Umbilical cord (tissue), 2 donors: ENCODE measurements at places on chromosomes 1 and 21.
A peak's percentile ranks its signal among the peaks of the same experiment; 100 is the strongest.

DNA sequence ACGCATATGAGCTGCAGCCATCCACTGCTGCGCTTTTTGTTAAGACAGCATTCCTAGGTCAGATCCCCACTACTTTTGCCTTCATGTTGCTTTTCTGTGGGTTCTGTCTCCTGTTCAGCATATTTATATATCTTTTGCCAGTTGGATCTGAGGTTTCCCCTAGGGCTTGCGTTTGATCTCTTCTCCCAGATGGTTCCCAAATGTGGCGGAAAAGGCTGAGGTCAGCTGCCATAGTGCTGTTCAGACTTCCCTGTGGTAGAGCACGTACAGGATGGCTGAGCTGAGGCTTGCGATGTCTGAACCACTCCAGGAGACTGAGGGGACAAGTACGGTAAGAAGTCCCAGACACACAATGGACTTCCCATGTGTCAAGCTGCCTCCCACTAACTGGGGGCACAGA lies 39.8 kb downstream of the COL6A1 start:
- peak; percentile 45 for DNase-seq

GRCh38 chr21:31580866-31581276 lies 78.6 kb upstream of the SOD1 start:
- DNase-seq: peak; percentile 74

DNA sequence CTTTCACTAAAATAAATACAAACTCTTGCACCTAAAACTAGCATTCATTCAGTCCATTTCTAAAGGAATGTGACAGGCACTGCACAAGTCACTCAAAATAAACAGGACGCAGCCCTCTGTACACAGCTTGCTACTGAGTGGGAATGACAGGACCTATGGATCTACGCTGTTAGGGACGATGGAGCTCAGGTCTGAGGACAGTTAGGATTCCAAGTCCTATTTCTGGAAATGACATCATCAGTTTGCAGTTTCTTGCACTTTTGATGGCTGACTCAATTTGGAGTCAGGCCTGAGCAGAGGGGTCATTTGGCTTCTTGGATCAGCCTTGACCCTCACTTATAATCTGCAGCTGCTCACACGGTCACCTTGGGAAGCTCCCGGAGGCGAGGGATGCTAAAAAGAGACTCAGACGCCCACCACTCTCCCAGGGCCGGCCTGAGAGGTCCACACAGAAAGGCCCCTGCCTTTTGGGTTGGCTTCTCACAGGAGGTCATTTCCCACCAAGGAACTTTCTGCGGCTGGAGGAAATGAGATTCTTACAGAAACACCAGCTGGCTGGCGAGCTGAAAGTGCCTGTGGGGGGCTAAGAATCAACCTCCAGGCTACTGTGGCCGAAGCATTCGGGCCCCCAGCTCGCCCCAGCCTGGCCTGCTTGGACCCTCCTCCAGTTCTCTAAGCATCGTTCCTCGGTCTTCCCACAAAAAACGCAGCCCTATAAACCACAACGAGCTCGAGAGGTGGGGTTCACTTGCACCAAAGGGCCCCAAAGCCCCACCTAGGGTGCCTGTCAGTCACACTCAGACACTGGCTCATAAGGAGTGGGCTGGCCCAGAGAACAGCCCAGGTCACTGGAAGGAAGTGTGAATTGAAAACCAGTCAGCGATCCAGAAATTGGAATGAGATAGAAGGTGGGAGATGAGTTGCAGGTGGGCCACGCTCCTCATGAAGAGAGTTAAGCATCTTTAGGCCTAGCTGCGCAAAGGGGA lies 8.9 kb upstream of the PDE9A start:
- DNase-seq: peak; percentile 54

DNA sequence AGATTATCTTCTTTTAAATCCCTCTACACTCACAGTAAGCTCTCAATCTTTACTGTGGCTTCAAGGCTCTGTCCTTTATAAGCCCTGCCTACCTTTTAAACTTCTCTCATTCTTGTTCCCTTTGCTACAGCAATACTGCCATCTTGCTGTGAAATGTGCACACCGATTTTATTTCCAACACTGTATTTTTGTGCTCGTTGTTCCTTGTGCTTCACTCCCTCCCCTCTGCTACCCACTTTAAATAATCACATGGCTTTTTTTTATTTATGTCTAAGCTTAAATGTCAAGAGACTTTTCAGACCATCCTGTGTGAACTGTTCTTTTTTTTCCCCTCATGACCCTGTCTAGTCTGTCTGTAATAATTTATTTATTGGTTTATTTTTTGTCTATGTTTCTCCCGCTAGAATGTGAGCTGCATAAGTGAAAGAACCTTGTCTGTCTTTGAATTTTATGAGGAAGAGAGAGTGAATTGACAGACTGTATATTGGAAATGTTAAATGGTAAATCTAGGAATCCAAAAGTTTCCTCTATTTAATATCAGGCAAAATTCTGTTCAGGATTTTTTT lies 45.7 kb downstream of the ABCD3 start:
- peak; percentile 43 for DNase-seq

GRCh38 chr21:38733972-38734546 lies 71.7 kb upstream of the ETS2 start:
- DNase-seq: peak; percentile 90

GRCh38 chr1:2300004-2300771 lies 72.1 kb downstream of the SKI start:
- DNase-seq: no peak

DNA sequence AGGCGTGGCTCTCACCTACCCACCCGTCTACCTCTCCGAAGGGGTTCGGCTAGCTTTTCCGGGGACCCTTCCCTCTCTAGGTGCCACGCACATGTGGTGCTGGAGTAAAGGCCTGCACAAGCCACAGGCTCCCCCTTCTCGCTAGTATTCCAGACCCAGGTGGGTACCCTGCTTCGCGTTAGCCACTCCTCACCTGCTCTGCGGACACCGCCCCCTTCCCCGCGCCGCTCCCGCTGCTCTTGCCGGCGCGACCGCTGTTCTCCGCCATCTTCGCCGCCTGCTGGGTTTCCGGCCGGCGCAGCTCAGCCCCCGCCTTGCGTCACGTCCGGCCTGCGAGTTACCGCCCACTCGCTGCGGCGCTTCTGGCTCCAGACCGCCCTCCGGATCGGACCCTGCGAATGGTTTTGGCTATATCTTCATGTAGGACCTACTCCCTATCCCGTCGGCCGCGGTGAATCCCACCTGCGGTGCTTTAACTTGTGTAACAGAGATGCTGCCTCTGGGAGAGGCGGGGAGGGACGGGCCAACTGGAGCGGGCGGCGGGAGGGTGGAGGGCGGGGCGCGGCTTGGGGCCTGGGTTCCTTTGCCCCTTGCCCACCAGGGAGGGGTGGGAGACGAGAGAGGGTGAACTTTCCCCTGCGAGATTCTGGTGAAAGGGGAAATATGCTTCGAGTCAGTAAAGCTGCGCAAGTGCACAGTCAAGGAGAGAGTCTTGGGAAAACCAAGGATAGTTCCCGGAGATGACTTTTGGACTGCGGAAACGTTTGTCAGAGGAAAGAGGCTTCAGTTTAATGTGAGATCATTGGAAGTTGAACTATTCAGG lies at the start of the genes NIT1 and PFDN2:
TSS of gene NIT1 (plus strand) at position 347 of the 823 bp plus-strand sequence. CDS start at position 419, 72 bp downstream.
TSS of gene PFDN2 (minus strand) at position 279 of the 823 bp plus-strand sequence. CDS start at position 268, 11 bp downstream.
- peak; percentile 92 for DNase-seq

DNA sequence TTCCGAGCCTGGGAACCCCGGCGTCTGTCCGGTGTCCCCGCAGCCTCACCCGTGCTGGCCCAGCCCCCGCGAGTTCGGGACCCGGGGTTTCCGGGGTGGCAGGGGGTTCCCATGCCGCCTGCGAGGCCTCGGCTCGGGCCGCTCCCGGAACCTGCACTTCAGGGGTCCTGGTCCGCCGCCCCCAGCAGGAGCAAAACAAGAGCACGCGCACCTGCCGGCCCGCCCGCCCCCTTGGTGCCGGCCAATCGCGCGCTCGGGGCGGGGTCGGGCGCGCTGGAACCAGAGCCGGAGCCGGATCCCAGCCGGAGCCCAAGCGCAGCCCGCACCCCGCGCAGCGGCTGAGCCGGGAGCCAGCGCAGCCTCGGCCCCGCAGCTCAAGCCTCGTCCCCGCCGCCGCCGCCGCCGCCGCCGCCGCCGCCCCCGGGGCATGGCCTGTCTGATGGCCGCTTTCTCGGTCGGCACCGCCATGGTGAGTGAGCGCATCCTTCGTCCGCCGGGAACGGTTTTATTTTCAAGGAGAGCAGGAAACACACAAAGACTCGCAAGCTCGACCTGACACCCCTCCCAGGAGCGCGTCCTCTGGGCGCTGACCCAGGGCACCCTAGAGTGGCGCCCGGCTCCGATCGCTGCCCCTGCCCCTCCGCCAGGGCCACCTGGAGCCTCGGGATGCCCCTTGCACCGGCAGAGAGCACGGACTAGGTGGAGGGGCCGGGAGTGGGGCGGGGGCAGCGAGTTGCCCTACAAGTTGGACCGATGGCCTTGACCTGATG lies at the start of gene ABCG1:
TSS of gene ABCG1 (plus strand) at position 305 of the 770 bp plus-strand sequence. CDS start at position 428, 123 bp downstream.
- DNase-seq: no peak

DNA sequence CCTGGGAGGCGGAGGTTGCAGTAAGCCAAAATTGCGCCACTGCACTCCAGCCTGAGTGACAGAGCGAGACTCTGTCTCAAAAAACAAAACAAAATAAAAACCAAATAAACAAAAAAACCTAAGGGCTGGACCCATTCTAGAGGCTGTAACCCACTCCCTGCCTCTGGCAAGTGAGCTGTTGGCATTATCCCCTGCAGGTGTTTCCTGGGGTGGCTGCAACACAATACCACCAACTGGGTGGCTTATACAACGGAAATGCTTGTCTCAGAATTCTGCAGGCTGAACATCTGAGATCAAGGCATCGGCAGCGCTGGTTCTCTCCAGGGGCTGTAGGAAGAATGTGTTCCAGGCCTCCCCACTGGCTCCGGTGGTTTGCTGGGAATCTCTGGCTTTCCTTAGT lies 15.2 kb downstream of the LRRC38 start:
- no peak for DNase-seq

DNA sequence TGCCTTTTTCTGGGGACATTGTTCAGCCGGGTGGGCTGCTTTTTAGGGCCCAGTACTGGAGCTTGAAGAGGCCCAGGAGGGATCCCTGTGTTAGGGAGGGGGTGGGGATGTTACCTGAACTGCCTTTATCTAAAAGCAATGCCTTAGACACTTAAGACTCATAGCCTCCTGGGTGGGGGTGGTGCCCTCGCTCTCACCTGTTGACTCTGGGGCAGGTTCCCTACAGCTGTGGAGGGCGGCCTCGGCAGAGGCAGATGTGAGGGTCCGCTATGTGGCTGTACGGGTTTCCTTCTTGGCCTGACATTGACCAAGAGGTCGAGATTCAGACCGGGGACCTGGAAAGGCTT lies 716 bp downstream of the INAVA start:
- no peak for DNase-seq

DNA sequence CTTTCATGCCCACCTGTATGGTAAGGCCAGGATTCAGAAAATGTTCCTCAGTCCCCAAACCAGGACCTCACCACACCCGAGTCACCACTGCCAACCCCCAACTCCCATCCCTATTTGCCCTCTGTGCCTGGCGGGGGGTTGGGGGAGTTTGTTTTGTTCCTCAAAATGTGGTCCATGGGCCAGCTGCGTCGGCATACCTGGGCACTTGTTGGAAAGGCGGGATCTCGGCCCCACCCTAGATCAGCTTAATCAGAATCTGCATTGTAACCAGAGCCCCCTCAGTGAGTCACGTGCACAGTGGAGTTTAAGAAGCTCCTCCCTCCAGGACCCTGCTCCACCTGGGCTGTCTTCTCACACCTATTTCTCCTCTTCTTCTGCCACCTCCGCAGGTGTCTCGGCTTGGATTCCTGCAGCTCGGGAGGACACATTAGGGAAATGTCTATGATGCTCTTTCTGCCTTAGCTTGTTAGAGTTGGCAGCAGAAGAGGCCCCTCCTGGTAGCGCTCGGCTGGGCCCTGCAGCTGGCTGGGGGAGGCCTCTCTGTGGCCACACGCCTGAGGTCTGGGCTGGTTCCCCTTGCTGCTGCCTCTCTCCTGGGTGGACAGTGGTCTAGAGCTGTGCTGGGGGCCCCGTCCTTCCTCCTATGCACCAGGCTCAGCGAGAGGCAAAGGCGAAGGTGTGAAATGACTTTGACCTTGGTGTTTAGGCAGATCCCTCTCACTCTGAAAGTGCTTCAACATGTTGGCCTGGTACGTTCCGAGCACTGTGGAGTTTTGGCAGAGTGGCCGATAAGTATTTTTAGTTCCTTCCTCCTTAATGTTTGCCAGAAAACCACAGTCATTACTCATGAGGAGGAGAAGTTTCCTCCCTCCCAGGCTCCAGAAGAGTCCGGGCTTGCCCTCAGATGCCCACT lies 41.8 kb upstream of the CAMTA1 start:
- peak; percentile 70 for DNase-seq

- DNase-seq: no peak
These were observed 1.3 kb downstream of the CERS2 start for GRCh38 chr1:150973258-150973835.

GRCh38 chr1:21670059-21670881 lies 1.1 kb upstream of the RAP1GAP start:
- DNase-seq: no peak

DNA sequence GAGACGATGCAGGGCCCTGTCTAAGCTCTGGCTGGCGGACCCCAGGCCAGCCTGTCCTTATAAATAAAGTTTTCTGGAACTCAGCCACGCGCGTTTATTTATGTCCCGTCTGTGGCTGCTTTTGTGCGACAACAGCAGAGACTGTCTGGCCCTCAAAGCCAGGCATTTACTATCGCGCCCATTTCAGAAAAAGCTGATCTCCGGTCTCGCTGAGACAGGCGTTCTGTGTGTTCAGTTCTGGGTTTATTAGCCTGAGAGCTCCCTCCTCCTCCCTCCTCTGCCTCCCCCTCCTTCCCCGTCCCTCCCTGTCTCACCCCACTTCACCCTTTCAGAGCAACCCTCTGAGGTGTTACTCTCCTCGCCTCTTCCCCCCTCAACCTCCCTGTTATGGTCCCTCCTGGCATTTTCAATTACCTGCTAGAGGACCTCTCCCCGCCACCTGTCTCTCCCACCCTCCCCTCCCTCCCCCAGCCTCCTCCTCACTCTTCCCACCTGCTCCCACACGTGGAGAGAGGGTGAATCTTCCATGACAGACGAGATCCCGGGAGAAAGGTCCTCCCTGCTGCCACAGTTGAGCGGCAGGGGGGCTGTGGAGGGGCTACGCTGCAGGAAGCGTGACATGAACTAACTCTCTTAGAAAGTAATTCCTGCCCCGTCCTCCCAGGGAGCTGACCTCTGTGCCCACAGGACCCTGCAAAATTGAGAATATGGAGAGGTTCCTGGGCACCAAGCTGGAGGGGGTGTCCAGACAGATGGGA lies 59.9 kb downstream of the SPSB1 start:
- peak; percentile 77 for DNase-seq

- no peak for DNase-seq
These were observed 86.4 kb downstream of the WDR64 start for GRCh38 chr1:241738284-241739078.

DNA sequence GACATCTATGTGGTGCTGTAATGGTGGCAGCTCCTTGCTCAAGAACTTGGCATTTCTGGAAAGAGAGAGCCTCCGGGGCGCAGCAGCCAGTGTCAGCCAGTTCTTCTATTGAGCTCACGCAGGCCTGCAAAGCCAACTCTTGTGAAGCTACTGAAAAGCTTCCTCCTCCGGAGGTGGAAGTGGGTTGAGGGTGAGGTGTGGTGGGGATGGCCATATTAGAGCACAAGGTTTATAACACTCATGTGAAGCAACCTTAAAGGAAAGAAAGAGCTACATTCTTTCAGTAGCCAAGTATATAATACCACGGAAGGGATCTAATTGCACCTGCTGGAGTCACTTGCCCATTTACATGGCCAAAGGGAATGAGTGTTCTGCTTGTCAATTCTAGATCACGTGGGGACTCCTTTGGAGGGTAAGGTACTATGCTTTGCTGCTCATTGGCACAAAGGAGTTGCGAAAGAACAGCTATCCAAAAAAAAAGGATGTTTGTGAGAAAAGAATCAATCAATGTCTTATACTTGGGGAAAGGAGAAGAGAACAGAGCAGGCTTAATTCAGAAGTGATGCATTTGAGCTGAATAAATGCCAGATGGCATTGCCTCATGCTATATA lies 18.3 kb upstream of the MAP10 start:
- DNase-seq: no peak
